OCI-M1 (cell line): ENCODE measurements at places on chromosomes 1 and 21.
A peak's percentile ranks its signal among the peaks of the same experiment; 100 is the strongest.

DNA sequence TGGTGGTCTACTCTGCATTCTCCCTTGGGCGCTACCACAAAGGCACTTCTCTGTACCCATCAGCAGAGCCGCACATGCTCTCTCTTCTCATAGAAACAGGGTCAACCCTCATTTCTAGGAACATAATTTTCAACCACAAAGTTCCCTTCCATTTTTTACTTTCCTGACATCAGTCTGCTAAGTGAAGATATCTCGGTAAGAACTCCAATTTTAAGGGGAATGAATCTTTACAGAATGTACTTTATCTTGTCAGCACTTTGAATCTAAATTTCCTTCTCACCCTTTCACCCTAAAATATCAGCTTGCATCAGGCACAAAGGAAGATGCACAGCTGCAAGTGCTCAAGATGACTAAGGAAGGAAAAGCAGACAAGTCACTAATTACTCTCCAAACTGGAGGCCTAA lies 545.9 kb downstream of the SMYD3 start:
- DNase-seq, result peak; percentile 63

DNA sequence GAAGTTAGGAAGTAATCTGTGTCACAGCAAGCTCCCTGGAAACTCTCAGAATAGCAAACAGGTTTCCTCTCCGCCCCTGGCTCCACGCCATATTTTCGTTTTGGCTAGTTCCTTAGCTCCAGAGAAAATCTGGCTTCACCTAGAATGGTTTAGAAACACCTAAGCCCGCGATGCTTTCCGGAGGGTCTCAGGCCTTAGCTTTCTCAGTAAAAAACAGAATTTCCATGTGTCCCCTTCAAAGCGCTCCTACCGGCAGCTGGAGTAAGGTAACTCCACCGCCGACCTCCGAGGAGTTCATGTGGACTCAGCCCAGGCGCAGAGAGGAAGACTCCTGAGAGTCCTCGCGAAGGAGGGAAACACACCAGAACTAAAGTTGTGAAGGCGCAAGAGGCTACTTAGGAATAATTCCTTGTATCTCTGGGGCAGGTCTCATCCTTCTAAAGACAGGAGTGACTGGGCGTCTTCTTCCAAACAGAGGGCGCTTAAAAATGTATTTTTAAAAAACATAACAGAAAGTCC lies 406 bp downstream of the KIAA0040 start:
- peak; percentile 76 for DNase-seq

DNA sequence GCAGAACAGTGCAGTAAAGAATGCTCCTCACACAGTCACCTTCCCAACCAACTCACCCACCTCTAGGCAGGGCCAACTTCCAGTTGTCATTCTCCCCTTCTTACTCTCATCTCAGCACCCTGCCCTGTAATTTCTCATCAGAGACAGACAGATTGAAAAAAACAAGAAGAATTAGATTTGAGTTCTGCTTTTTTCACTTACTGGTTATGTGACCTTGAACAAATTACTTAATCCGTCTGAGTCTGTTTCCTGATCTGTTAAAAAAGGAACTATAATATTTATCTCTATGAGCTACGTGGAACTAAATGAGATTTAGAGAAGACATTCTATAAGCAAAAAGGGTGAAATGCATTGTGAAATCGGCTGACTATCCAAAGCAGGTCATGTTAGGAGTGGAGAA lies 330.3 kb downstream of the ZNF326 start:
- no peak for DNase-seq

DNA sequence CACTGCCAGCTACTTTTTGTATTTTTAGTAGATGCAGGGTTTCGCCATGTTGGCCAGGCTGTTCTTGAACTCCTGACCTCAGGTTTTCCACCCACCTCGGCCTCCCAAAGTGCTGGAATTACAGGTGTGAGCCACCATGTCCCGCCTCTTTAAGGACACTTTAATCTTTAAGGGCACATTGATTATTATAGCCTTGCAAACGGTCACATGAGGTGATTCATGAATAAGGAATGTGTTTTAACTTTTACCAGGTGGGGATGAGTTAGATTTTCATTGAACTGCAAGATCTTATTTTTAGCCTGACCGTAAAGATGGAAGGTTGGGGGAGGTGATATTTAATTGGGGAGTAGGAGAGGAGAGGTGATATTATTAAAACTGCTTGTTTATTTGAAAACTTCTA lies 61.9 kb downstream of the TBCE start:
- no peak for DNase-seq

- peak; percentile 23 for DNase-seq
Measured at GRCh38 chr1:82979593-82980236, 1019.2 kb downstream of the TTLL7 start.

DNA sequence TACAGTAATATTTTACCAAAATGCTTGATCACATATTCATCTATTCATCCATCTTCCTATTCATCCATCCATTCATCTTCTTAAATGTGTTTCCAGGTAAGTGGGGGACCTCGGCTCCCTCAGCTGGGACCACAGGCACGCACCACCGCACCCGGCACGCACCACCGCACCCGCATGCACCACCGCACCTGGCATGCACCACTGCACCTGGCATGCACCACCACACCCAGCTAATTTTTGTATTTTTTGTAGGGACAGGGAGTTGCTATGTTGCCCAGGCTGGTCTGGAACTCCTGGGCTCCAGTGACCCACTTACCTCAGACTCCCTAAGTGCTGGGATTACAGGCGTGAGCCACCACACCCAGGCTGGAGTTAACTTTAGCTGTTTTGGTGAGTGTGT lies 21.2 kb downstream of the ACTRT2 start:
- no peak for DNase-seq

DNA sequence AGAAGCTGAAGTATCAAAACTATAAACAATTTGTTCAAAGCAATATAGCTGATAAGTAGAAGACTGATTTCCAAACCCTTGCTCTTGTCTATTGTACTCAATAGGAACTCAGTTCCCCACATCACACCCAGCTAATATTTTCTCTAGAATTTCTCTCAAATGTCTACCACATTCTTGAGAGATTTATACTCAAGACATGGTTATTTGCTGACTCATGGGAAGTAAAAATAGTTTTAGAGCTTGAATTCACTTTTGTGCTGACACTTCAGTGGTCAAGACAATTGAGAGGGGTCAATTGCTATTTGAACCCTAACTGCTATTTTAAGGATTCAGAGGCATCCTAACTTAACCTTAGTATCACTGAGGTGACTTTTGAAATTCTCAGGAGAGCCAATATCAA lies 99.0 kb downstream of the TNNI3K start:
- DNase-seq, result no peak
